Cortex of kidney (tissue), 1 donor: ENCODE measurements at places on chromosomes 11 and 22.

DNA sequence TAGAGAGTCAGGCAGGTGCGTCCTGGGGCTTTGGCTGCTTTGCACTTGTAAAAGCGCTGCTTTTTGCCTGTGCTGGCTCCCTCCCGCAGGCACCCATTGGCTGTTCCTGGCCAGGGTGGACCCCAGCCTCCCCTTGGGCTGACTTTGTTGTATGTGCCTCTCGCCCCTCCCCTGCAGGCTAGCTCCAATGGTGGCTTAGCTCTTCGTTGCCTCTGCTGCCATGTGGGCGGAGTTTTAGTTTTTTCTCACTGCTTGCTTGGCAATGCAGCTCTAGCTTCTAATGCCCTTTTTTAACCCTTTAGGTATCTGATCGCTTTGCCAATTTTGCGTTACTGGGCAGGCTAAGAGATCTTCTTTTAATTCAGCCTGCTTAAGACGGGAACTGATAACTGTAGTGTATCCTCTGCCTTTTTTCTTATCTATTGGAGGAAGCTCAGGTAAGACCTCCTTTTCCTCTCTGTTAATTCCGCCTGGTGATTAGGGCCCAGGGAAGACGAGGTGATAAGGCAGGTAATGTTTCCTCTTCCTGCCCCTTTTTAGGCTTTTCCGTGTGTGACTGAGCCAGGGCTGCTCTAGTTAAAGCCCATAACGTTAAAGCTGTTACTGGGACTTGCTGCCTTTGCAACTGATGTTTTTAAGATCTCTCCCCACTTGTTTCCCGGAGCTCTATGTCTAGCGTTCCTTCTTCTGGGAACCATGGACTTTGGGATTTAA, 11.7 kb upstream of the GLYATL1 start:
- no peak for DNase-seq

- no peak for DNase-seq
Observed at GRCh38 chr11:115458877-115459276, 45.3 kb downstream of the CADM1 start.

GRCh38 chr11:6333095-6333494, 12.8 kb upstream of the CAVIN3 start:
- no peak for DNase-seq

- no peak for DNase-seq
Observed at GRCh38 chr11:56848141-56848809, 99.8 kb upstream of the OR9G4 start.

- DNase-seq: no peak
Observed at GRCh38 chr22:44577391-44578109, 79.5 kb upstream of the RTL6 start.

- DNase-seq: no peak
Observed at GRCh38 chr11:113796663-113797259, 17.2 kb downstream of the CLDN25 start.

- no peak for DNase-seq
Observed at GRCh38 chr11:72235351-72236057, 8.5 kb downstream of the PHOX2A start.

DNA sequence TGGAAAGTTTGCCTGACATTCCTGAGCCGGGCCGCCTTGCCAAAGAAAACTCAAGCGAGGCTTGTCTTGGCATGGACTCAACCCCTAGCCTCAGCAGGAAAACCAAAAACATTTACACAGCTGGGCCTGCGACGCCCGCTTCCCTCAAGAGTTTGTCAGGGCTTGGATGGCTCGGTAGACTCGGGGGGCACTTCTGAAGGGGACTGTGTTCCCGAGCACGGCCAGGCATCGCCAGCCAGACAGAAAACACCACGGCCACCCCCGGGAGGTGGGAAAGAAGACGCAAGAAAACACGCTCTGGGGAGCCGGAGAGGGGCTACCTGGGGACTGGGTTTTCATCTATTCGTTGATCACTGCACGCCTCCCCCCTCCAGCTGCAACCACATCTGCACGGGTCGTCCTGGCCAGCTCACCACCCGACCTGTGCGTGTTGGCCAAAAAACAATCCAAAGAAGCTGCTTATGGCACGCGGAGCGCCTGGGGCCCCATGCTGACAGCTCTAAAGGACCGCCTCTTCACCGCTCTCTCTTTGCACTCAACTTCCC, 380.7 kb downstream of the MN1 start:
- no peak for DNase-seq

GRCh38 chr22:44615146-44615545, 86.9 kb upstream of the PRR5 start:
- no peak for DNase-seq

GRCh38 chr11:19393941-19394340, 153.2 kb upstream of the E2F8 start:
- no peak for DNase-seq

- DNase-seq: no peak
Observed at GRCh38 chr11:66015454-66015881, 3.7 kb downstream of the CST6 start.

DNA sequence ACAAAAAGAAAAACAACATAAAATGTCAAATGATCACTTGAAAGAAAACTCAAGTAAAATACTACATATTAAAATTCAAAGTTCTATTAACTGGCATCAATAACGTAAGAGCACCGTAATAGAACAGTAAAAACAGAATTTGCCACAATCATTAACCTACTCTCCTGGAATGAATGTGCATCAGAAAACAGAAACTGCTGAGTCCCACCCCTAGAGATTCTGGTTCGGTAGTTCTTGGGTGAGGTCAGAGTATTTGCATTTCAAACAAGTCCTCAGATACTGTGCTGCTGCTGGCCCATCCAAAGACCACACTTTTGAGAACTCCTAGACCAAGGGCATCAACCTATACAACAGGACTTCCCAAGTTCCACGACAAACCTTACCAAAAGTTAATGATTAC, 23.5 kb downstream of the PITPNB start:
- DNase-seq: no peak

GRCh38 chr22:32830473-32830872, 29.0 kb downstream of the TIMP3 start:
- no peak for DNase-seq

DNA sequence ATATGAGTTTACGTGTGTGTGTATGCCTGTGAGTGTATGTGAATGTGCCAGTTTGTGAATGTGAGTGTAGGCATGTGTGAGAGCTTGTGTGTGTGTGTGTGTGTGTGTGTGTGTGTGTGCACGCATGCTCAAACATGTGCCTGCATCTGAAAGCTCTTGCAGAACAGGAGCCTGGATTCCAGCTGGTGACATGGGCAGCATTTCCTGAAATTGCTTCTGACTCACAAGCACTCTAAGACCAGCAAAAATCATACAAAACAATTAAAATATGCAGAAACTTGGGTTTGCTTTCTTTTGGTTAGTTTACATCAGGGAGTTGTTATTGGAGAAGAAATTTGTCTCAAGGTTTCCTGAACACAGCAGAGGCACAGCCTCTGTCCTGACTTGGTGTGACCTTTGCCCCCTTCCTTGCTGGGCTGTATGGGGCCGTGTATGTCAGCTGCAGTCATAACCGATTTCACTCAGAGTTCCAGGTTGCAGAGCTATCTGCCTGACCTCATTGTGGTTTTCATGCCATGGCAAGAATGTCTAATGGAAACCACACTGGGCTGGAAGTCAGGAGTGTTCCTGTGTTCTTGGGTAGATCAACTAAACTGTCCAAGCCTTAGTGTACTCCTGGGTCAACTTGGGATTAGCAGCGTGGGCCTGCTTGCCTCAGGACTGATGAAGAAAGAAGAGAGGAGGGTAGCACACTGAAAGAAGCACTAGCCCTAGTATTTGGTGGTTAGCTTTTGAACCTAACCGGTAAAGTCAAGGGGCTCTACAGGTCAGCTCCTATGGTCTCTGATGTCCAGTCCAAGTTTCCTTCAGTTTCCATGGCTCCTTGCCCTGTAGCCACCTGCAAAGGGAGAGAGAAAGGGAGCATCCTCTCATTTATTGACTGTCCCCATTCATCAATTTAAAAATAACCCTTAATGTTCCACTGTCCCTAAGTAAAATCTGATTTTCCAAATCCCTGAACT, 143.7 kb downstream of the SNX19 start:
- no peak for DNase-seq

DNA sequence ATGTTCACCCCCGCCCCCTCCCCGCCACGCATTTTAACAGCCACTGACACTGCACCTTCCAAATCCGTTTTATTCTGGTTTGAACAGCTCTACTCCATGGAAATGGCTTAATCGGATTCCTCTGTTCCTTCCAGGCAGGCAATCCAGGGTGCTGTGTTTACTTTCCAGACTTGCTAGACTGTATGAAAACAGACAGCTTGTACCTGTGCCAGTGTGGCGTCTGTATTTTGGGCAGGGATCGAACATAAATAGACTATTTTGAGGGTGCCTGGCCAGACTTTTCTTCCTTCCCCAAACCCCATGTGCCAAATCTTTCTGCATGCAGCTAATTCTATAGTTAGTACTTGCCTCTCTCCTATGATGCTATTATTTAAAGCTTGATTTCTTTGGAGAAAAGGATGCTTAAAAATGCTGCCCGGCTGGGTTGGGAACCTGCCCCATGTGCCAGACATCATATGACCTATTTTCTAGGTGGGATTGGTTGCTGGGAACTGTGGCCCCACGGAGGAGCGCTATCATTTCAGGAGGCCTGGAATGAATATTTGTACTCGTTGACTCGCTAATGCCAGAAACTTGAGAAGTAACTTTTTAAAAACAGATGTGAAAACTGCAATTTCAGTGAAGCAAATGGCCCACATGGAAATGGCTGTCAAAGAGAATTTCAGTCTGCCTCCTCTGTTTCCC, 814.8 kb downstream of the BRD1 start:
- no peak for DNase-seq

DNA sequence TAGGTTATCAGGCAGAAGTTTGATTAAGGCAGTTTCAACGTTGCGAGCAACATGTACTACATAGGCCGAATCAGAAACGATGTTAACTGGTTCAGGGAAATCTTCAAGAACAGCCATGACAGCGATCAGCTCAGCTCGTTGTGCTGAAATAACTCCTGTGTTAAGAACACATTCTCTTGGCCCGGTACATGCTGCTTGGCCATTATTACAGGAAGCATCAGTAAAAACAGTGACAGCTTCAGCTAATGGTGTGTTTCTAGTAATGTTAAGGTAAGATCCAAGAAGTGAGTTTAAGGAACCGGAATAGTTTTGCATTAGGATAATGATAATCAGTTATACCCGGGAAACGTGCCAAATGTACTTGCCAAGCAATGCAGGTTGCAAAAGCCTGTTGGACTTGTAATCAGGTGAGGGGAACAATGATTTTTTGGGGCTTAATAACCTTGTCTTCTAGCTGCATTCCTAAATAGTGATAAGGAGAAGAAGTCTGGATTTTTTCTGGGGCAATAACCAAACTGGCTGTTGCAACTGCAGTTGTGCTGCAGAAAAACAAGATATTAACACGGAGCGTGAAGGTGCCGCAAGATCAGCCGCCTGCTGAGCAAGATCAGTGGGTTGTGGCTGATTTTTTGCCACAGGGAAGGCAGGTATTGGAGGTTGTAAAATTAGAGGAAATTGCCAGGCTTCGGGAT, 14.3 kb downstream of the OR52K1 start:
- no peak for DNase-seq

DNA sequence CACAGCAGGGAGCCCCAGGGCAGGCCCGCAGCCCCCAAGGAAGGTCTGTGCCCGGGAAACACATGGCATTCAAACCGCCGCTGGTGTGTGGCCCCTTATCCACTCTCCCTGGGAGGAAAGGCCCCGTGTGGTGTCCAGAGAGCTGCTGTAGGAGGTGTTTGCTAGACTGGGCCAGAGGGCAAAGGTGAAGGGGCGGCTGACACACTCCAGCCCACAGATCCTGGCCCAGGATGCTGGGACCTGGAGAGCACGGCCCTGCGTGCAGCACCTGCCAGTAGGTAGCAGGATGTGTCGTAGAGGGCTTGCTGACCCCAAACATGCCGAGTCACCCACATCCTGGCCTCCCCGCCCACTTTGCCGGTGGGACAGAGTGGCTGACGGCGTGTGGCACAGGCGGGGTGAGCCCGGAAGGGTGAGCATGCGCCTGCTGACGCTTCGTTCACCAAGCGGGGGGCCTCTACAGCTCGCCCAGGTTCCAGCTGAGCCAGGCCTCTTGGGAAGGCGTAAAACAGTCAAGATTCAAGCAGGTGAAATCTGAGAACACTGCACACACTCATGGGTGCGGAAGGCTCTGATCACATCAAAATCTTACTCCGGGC, 11.0 kb downstream of the OSBPL5 start:
- no peak for DNase-seq

DNA sequence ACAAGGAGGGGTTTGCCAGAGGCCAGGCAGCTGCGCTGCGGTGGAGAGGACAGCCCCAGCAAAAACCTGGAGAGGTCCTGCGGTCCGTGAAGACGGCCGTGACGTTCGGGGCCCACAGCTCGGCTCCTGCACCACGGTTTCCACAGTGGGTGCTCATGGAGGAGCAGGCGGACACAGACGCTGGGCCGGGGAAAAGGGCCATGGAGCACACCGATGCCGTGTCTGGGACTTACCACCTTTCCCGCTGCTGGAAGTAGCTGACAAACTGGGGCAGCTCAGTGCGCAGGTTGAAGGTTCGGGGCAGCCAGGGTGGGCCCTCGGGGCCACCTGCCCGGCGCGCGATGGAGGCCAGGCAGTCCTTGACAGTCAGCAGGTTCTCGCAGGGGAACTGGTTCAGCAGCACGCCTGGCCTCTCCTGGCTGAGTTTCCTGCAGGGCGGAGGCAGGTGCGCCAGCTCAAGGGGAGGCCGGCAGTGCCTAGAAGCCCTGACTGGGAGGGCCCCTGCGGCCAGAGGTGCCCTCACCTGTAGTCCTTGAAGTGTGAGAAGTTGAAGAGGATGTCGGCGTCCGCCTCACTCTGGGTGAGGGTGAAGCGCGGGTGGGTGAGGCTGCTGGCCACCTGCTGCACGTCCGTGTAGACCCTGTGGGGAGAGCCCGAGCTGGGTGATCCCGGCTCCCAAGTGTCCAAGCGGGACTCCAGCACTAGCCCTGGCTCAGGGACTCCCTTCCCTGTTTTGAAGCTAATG, 12.8 kb downstream of the TTLL12 start:
- DNase-seq: no peak

GRCh38 chr11:34267417-34267816, 90.4 kb downstream of the ABTB2 start:
- no peak for DNase-seq

DNA sequence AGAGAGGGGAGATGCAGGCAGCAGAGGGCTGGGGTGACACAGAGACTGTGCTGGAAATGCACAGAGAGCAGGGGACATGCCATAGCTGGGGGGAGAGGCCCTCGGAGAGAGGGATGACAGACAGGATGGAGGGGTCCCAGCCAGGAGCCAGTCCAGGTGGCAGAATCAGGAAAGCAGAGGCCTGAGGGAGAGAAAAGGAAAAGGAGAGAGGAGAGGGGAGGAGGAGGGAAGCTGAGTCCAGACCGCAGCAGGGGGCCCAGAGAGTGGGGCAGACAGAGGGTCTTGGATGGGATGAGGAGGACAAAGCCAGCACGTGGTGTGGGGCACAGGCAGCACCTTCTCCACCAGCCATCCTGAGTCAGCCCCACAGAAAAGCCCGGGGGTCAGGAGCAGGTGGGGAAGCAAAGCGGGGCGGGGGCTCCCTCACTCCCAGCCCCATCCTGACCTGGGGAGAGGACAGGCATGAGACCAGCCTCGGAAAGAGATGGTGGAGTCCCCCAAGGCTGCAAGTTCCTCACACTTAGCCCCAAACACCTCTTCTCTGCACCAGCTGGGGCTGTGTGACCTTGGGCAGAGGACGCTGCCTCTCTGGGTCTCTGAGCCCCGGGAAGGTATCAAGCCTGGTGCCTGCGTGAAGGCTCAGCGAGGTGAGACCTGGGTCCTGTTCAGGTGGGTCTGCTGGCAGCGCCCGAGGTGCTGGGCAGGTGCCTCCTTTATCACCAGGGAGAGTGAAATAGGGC, 48.0 kb downstream of the IGLL1 start:
- no peak for DNase-seq
